Inflammatory macrophage (primary cell): ENCODE measurements at places on chromosomes 4 and X.
A peak's percentile ranks its signal among the peaks of the same experiment; 100 is the strongest.

DNA sequence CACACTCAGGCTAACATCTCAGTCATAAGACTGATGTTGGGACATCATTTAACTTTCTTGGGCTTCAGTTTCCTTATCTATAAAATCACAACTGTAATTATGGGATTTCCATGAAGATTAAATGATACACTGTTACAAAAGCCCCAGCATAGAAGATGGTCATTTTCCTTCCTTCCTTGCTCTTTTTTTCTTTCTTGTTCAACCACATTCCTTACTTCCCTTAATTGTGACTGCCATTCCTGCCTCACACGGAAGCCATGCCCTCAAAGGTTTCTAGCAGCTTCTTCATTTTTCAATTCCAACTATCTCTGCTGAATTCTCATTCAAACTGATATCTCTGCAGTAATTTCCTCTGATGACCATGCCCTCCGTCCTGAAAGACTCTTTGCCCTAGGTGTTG is 311.8 kb downstream of the PPP3CA start:
- DNase-seq, result no peak

- DNase-seq, result no peak
Measured at GRCh38 chr4:47088298-47088697, 56.9 kb downstream of the GABRB1 start.

- DNase-seq, result no peak
Measured at GRCh38 chr4:99807666-99808065, 9.0 kb upstream of the DAPP1 start.

DNA sequence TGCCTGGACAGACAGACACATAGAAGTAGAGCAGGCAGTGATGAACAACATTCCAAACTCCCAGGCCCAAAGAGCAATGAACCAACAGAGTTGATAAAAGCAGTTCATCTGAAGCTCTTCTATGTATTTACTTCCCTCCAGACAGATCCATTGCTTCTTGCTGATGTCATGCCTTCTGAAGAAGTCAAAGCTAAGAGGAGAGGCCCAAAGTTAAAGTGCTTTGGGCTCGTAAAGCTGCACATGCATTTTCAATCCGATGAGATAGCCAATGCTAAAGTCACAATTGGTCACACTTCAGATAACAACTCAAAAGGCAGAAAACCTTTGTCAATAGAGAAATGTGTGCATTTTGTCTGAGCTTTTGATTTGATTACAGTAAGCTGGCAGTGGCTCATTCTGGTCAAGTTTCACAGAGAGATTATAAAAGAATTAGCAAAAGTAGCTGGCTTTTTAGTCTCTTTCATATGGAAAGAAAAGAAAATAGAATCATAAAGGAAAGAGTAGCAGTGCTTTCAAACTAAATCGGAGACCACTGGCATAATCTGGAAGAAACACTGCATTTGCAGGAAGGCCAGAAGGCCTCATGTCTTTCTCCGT is 82.0 kb downstream of the GPC4 start:
- DNase-seq, result no peak

DNA sequence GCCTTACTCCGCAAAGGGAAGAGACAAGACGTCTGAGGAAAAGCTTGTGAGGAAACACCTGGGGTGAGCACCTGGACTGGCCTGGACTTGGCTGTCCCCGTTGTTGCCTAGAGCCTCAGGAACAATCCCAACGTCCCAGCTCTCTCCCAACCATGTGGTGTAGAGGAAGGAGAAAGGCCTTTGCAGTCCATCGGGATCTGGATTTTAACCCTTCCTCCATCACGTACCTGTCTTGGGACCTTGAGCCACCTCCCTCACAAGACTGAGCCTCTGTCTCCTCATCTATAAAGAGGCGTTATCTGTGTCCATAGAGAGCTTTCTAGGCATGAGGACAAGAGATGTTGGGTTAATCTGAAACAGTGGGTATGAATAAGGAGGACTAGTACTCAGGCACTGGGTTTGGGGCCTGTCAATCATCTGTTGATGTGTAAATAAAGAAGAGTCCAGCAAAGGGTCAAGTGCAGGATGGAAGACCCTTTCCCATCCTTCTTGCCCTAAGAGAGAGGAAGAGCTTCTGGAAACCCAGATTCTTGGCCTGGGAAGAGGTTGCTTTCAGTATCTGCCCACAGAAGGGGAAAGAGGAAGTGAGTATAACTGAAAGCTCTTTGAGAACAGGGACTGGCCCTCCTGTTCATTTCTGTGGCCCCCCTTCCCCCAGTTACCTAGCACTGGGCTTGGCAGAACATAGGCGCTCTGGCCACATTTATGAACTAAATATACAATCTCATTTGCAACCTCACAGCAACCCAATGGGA is 137.1 kb downstream of the PJA1 start:
- DNase-seq, result peak; percentile 27
